ENCODE measurements at places on chromosomes 4 and X.

DNA sequence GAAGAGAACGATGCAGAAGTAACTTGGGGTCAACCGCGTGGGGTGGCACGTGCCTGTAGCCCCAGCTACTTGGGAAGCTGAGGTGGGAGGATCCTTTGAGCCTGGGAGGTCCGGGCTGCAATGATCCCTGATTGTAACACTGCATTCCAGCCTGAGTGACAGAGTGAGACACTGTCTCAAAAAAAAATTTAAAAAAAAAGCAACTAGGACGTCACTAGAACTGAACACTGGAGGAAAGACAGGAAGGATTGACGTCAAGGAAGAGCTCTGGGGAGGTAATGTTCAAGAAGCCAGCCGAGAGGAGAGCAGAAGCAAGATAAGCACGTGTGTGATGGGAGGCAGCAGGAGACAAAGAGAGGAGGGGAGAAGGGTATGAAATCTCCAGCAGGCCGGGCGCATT, 28.7 kb downstream of the S100G start:
- DNase-seq = no peak

- peak; percentile 68 for DNase-seq
Measured at GRCh38 chrX:75155827-75156525, at the start of gene ABCB7. ABCB7 (minus strand) TSS chrX:75156283; CDS start chrX:75156272, 11 bp downstream.

DNA sequence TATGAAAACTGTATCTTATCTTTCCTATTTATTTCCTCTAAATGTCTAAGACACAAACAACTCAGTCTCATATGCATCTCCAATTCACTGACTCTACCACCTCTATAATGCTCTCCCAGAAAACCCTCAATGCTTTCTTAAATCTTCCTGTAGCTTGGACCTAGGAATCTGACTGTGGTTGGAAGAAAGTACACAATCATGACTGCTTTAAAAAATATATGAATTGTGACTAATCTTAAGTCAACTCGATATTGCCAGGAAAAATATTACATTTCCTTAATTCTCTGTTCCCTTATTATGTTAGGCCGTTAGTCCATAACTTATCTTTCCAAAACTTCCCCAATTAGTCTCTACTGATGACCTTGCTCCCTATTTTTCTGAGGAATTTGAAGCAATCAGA, 87.0 kb downstream of the SPCS3 start:
- no peak for DNase-seq

- no peak for DNase-seq
Measured at GRCh38 chr4:90403781-90404180, 276.6 kb downstream of the CCSER1 start.

GRCh38 chr4:151808120-151808529, 47.3 kb upstream of the GATB start:
- no peak for DNase-seq

DNA sequence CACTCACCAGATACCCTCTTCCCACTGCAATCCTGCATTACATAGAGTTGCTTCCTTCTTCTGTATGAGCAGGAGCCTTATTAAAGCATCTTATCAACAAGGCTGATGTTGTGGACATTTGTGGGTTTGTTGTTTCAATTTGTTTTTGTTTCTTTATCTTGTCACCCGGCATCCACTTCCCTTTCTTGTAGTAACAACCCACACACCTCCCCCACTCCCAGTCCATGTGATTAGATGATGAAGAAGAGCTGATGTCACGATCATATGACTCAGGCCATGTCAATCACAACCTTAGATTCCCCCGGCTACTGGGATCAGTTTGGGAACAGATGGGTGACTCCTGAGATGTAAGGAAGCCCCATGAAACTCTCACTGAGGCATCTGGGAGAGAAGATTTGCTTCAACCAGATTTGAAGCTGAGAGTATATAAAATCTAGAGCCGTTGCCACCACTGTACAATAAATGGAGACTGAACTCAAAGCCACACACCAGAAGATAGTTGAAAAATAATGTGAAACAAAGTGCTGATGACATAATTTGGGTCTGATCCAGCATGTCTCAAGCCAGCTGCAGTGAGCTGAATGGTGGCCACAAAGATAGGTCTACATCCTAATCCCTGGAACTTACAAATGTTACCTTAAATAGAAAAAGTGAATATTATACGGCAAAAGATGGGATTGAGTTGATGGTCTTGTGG, 34.1 kb upstream of the SRD5A3 start:
- DNase-seq = no peak

DNA sequence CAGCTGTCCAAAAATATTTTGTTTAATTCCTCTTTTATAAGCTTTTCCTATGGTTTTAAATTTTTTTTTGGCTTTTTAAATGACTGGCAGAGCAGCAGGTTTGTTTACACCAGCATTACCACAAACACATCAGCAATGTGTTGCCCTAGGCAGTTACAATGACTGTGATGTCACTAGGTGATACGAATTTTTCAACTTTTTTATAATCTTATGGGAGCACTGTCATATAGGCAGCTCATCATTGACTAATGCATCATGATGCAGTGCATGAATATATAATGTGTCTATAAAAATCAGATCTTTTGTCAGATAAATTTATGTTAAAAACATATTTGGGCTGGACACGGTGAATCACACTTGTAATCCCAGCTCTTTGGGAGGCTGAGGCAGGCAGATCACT, 231.6 kb upstream of the SLIT2 start:
- no peak for DNase-seq

DNA sequence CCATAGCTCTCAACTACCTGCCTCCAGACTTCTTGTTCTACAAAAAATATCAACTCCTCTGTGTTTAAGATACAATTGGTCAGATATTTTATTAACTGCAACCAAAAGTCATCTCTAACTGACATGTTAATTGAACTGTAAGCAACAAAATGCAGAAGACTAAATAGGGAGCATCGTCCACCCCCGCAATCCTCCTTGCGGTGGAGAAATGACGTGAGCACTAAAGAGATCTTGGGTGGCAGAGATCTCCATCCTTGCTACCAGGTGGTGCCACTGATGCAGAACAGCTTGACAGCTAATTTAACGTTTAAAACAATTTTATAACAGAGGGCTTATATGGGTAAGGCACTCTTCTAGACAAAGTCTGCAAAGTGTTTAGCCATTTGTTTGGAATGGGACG, 164.4 kb upstream of the FTHL17 start:
- no peak for DNase-seq

DNA sequence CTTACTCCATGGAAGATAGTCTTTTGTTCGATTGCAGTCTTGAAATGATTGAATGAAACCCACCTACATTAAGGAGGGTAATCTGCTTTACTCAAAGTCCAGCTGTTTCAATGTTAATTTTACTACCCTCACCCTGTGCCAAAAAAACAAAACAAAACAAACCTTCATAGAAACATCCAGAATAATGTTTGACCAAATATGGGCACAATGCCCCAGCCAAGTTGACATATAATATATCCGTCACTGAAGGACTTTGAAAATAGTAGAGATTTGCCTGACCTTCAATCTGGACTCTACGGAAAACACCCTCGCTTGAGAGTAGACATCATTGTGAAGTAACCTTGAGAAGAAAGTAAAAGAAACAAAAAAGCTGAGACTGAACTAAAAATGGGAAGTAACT, 550.5 kb upstream of the SMIM31 start:
- no peak for DNase-seq

- no peak for DNase-seq
Measured at GRCh38 chr4:162791226-162791625, 375.5 kb downstream of the NAF1 start.

GRCh38 chr4:95585016-95585695, 36.4 kb upstream of the UNC5C start:
- DNase-seq = no peak

- DNase-seq = no peak
Measured at GRCh38 chr4:38237139-38237538, 276.9 kb downstream of the PTTG2 start.

- DNase-seq = no peak
Measured at GRCh38 chr4:57078685-57079521, 31.3 kb downstream of the IGFBP7 start.

DNA sequence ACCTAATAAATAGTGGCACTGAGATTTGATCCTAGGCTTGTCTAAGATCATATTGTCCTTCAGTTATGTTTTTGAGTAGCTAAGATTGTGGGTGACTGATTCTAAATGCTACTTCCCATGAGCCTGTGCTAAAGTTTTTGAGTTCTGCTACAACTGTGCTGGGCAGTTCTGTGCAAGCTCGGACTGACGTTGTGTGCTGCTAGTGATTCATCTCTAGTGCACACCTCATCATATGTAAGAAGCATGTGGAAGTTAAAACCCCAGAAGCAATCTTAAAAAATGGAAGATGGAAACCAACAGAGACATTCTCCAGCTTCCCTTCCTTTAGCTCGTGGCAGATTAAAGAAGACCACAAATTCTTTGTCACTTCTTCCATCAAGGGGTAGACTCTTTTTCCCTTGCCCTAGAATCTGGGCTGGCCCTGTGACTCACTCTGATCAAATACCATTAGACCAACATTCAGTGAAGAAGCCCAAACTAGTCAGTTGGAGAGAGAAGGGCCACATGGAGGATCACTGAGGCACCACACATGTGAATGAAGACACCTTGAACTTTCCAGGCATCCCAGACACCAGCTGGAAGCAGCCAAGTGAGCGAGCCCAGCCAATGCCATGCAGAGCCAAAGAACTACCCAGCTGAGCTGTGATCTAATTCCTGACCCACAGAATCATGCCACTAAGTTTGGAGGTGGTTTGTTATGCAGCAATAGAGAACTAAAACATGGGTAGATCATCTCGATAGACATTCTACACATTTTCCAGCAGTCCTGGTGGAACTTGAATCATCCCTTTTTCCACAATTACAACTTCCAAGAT, 16.8 kb downstream of the ARHGAP6 start:
- no peak for DNase-seq

GRCh38 chr4:53781629-53782457, 190.6 kb upstream of the LNX1 start:
- no peak for DNase-seq

- DNase-seq = no peak
Measured at GRCh38 chr4:149175549-149175948, 640.1 kb downstream of the IQCM start.
